ENCODE measurements at places on chromosomes 4 and X.

GRCh38 chr4:38174801-38175200, 214.6 kb downstream of the PTTG2 start:
- DNase-seq: no peak

DNA sequence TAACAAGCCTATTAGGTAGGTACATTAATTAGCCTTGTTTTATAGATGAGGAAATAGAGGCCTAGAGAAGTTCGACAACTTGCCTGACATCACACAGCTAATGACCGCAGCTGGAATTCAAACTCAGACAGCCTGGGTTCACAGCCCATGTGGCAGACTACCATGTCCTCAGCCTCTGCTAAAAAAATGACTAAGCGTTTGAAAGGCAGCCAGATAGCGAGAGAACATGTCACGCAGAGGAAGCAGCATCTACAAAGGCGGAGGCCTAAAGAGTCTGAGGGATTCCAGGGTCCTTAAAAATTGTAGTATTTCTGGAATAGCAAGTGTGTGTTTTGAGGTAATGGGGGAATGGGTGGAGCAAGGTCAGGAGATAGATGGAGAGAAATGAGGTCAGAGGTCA, 33.2 kb upstream of the BMP15 start:
- DNase-seq: no peak

- DNase-seq: no peak
These were observed 610.2 kb downstream of the UBE2NL start for GRCh38 chrX:144494074-144494473.

DNA sequence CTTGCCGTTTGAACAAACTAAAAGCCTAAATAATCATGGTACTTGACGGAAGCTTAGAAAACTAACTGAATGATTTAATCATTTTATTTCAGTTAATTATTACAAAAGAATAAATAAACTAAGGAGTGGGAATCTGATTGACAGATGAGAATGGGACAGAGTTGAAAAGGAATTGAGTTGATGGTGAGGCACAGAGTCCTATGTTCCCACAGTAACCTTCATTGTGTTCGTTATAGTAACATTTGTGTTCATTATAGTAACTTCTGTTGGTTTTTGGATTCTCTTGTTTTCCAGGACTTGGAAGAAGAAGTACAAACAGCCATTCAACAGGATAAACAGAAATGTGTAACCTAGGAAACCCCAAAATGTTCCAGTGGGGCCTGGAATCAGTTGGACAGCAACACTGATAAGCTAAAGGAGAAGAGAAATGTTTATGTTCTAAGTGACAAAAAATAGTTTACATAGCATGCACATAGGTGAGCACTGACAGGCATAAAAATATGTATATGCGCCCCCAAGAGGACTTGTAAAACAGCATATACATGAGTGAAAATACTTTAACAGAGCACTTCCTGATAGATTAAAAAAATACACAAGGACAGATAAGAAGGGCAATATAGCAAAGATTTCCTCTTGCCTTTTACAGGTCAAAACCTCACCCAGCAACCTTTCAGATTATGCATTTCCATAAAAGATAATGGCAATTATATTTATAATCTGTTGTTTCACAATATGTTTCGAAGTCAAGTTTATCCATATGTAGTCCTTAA, 218.6 kb upstream of the HTR2C start:
- DNase-seq: no peak

DNA sequence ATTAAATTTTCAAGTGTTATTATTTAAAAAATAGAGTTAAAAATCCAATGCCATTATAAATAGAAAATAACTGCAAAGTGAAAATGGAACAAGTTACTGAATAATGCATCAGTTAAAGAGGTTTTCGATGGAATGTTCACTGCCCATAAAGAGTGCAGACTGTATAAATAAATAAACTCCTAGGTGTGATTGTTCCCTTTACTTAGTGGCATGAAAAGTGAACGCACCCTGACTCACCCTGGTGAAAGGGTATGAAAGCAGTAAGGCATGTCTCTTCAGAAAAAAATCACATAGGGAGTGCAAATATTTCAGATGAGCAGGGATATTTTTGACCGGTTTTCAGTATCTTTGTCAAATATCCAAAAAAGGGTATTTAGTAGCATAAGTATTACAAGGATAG, 387.8 kb downstream of the DCAF12L2 start:
- no peak for DNase-seq

GRCh38 chr4:17667653-17668201, 53.3 kb downstream of the MED28 start:
- no peak for DNase-seq

DNA sequence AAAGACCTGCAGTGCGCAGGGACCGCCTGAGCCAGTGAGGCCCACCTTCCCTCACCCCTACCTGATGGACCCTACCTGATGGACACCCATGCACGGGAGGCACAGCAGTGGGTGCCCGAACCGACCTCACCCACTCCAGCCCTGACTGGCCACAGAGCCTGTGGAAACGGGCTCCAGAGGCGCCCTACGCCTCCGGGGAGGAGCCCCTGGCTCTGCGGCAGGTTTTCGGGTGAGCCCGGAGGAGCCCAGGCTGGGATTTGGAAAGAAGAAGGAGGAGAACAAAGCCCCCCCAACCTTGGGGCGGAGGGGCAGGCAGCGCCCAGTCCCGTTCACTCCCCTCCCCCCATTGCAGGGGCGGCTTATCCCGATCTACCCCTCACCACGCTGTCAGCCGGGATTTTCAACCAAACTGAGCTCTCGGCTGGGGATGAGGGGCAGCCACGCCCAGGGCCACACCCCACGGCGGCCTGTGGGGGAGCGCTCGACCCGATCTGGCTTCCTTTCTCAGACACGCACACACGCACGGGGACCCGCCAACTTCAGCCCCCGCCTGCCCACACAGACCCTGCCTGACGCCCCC, 675 bp downstream of the L1CAM start:
- DNase-seq: no peak

DNA sequence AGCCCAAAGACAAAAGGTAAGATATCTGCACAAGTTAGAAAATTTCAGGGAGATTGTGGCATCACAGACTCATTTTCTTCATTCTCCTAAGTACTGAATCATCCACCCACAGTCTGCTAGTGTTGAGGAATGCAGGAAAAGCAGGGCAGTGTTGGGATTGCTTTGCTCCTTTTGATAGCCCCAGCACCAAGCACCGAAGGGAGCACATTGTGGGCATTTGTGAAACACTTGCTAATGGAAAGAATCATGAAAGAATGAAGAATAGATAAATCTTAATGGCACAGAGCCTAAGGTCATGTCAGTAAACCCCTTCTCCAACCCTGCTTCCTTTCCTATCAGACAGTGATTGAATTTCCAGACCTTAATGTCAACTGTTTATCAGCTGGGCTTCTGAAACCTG, 103.1 kb upstream of the GPRIN3 start:
- DNase-seq: no peak

GRCh38 chr4:156313497-156313896, 359.8 kb upstream of the CTSO start:
- no peak for DNase-seq

- DNase-seq: no peak
These were observed 880 bp upstream of the ETDC start for GRCh38 chrX:135308345-135308855.

GRCh38 chr4:128565565-128566186, 243.8 kb upstream of the JADE1 start:
- no peak for DNase-seq

Measured in activated T-cell treated with anti-CD3 and anti-CD28 coated beads for 24 hours (primary cell).